T-helper 2 cell (primary cell): ENCODE measurements at places on chromosomes 3 and 15.

DNA sequence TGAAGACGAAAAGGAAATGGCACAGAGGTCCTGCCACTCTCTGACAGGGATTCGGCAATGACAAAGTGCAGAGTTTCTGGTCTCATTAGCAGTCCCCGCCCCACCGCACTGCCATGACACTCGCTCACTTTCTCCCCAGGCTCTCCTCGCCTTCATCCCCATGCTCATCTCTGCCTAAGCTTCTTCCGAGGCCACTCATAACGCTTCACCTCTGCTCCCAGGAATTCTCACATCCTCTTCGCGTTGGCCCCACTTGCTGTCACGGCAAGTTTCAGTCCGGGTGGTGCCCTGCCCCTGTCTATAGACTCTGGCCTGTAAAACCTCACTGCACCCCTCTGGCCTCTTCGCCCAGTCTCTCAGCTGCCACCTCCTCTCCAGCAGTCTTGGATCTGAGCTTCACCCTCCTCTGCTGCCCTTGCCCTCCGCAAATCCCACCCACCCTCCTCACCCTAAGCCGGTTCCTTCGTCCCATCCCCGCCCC is 654 bp downstream of the RUBCN start:
- DNase-seq: peak; percentile 38

GRCh38 chr3:169457807-169458697 is 205.5 kb downstream of the MECOM start:
- DNase-seq: no peak

DNA sequence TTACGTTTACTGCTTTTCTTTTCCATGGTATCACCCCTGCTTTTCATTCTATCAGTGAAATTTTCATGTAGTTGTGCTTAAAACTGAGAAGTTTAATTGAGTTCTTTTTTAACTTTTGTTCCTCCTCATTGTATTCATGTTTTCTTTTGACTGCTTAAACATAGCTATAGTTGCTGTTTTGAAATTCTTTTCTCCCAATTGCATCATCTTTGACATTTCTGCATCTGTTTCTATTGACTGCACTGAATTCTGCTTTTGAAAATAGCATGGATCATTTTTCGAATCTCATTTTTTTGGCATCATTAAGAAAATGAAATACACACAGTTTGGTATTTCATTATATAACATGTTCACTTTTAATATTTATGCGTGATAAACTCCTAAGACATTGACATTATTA is 694.9 kb downstream of the MECOM start:
- DNase-seq: no peak

- no peak for DNase-seq
These were observed 56.5 kb downstream of the SEMA3G start for GRCh38 chr3:52388348-52388821.

DNA sequence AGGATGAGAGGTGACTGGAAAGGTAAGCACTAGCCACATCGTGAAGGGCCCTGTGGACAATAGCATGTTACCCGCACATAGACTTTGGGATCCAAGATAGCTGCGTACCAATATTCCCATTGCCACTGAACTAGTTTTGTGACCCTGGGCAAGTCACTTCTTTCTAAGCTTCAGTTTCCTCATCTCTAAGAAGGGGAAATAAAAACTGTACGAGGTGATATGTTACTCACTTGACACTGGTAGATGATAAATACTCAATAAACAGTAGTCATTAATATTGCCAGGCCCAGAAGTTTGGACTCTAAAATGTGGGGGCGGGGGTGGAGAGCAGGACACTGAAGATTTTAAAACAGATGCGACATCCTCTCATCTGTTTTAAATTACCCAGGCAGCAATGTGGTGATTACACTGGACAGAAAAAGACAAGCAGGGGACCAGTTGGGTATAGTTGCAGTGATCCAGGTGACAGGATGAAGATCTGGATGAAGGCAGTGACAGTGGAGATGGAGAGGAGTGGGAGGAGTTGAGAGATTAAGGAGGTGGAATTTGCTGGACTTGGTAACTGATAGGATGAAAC is 2.5 kb downstream of the ATG7 start:
- no peak for DNase-seq

- DNase-seq: no peak
These were observed 1.6 kb upstream of the NTRK3 start for GRCh38 chr15:88258093-88258641.

- no peak for DNase-seq
These were observed 31.9 kb downstream of the ACAN start for GRCh38 chr15:88835119-88835518.

DNA sequence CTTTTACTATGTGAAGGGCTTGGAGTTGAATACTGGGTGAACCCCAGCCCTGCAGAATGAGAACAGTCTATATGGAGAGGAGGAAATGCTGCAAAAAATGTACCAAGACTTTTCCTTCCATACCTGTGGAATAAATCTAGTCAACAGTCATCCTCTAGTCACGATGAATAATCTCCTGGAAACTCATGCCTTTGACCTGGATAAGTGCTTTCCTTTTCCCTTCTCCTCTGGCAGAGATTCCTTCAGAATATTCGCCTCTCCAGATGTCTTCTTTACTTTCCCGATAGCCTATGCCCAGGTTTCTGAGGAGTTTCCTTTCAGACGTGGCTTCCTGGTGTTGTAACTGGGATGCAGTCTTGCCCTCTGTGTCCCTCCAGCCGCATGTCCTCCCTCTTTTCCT is 28.1 kb downstream of the CCNL1 start:
- no peak for DNase-seq

GRCh38 chr3:190032923-190033322 is 87.8 kb downstream of the P3H2 start:
- DNase-seq: no peak

DNA sequence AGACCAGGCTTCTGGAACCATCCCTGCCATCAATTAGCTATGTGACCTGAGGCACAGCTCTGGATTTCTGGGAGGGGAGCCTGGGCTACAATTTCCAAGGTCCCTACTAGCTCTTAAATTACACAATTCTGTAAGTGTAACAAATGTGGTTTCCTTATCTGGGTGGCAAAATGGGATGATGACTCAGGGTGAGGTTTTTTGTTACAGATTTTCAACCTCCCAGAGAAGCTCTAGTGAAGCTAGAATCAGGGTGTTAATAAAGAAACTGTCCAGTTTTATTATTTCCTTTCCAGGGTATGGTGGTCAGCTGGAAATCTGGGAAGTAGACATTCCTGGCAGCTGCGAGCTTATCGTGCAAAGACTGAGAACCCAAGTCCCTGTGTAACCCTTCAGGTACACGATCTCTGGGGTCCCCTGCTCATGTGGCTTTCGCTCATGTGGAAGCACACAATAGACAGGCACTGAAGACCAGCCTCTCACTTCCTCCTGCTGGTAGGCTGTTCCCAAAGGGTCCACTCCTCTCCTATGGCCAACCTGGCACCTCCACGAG is 7.3 kb downstream of the RAB27A start:
- DNase-seq: peak; percentile 61

DNA sequence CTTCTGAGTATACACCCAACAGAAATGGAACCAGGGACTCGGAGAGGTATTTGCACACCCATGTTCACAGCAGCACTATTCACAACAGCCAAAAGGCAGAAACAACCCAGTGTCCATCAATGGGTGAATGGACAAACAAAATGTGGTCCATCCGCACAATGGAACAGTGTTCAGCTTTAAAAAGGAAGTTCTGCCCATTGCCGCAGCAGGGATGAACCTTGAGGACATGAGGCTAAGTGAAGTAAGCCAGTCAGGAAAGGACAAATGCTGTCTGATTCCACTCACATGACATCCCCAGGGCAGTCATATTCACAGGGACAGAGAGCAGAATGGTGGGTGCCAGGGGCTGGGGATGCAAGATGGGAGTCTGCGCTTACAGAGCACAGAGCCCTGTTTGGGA is 7.5 kb downstream of the IQSEC1 start:
- DNase-seq: no peak

GRCh38 chr15:66923438-66923881 is 141.9 kb upstream of the SMAD3 start:
- DNase-seq: peak; percentile 24

GRCh38 chr15:40330368-40330836 is 6.9 kb downstream of the INAFM2 start:
- DNase-seq: no peak

DNA sequence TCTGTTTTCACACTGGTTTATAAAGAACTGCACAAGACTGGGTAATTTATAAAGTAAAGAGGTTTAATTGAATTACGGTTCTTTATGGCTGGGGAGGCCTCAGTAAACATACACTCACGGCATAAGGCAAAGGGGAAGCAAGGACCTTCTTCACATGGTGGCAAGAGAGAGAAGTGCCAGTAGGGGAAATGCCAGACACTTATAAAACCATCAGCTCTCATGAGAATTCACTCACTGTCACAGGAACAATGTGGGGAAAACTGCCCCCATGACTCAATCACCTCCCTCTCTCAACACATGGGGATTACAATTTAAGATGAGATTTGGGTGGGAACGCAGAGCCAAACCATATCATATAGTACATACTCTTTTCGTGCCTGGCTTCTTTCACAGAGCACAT is 42.4 kb downstream of the MAP2K1 start:
- no peak for DNase-seq

- peak; percentile 50 for DNase-seq
These were observed 3.9 kb downstream of the GP5 start for GRCh38 chr3:194395212-194395611.

- peak; percentile 30 for DNase-seq
These were observed 229.7 kb upstream of the TBL1XR1 start for GRCh38 chr3:177426878-177427495.

- no peak for DNase-seq
These were observed 2.0 kb downstream of the MGLL start for GRCh38 chr3:127820221-127820825.

DNA sequence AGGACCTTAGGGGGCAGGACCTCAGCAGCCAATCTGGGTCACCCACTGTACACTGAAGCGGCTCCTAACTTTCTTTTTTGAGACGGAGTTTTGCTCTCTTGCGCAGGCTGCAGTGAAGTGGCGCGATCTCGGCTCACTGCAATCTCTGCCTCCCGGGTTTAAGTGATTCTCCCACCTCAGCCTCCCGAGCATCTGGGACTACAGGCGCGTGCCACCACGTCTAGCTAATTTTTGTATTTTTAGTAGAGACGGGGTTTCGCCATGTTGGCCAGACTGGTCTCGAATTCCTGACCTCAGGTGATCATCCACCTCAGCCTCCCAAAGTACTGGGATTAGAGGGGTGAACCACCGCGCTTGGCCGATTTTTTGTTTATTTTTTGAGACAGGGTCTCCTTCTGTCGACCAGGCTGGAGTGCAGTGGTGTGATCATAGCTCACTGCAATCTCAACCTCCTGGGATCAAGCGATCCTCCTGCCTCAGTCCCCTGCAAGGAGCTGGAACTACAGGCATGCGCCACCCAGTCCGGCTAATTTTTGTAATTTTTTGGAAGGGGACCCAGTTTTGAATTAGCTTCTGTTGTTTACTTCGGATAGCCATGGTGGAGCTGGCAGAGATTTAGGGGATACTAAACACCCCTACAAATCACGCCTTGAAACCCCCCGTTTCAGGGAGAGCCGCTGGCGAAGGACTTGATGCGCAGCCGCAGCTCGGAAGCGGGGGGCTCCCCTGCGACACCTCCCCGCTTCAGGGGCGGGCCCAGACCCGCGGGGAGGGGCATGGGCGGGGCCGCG is 1.5 kb upstream of the CLK3 start:
- DNase-seq: no peak

GRCh38 chr15:87508086-87508485 is 748.5 kb downstream of the NTRK3 start:
- DNase-seq: no peak
